ENCODE measurements at places on chromosomes 3 and 15.

DNA sequence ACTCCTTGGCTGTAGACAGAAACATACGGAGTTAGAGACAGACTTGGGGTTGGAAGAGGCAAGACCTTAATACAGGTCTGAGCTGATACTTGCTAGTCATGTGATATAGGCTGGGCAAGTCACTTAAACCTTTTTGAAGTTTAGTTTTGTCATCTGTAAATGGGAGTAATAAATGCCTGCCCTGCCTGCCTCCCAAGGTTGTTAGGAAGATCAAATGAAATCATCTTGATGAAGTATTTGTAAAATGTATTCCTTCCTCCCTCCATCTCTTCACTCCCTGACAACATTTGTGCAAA, 2.9 kb downstream of the PXK start:
- DNase-seq = no peak

GRCh38 chr3:18112674-18113375, 312.3 kb downstream of the SATB1 start:
- no peak for DNase-seq

DNA sequence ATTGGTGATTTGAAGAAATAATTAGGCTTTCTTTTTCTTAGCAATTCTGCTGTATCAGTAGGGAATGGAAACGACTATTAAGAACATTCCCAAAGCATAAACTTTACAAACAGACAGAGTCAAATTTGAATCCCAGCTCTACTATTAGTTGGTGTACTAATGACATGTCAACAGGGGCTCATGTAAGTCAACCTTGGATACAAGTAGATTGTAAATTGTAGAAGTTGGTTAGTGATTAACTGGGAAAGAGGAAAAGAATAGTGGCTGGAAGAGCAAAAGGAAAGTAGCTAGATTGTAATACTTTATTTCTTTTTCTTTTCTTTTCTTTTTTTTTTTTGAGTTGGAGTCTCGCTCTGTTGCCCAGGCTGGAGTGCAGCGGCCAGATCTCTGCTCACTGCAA, 38.6 kb upstream of the DPPA4 start:
- DNase-seq = no peak

DNA sequence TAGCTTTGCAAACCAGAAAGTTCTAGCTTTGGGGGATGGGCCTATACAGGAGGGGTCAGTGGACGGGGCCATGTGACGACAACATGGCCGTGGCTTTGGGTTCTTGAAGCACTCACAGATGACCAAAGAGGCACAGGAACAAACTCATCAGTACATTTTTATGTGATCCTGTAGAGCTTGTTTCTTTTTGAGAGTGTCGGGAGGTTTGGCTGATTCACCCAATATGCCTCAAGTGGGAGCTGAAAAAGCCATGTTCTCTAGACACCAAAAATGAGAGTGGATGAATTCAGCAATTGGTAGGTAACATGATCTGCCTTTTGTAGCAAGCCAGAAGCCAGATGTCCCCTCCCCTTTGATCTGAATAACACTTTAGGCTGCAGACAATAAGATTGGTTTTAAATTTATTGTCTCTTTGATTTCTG, 30.1 kb downstream of the GREM1 start:
- DNase-seq = no peak

- DNase-seq = no peak
Measured at GRCh38 chr3:189001559-189001958, 170.2 kb upstream of the TPRG1 start.

GRCh38 chr3:132542577-132542976, 54.5 kb upstream of the ACKR4 start:
- DNase-seq = no peak

- no peak for DNase-seq
Measured at GRCh38 chr3:140704733-140705132, 26.9 kb downstream of the TRIM42 start.

DNA sequence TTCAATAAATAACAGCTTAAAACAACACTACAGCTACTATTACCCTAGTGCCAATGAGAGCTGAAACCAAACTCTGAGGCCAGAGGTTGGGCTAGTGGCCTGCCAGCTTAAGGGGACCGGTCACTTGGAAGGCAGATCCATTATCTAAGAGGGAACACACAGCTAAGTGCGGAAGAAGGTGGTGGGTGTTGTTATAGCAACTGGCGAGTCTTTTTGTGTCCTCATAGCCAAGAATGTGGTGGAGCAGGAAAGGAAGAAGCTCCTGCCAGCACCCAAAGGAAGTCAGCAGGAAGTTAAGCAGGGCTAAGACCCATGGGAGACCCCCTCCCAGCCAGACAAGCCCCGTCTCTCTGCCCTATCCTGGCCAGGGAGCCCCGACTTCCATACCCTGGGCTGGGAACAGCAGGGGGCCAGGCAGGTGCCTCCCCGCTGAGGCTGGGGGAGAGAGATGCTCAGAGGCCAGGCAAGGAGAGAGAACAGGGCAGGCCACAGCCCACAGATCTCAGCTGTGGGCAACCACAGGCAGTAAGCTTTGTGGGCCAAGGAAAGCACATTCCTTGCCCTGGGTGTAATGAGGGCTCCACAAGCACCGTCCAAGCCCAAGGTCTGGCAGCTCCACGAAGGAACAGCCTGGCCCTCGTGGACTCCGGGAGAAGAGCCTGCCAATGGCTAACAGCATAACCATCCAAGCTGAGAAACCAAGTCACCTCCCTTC, 34.0 kb upstream of the HRH1 start:
- DNase-seq = no peak

GRCh38 chr15:56175788-56176187, 67.9 kb downstream of the RFX7 start:
- no peak for DNase-seq

GRCh38 chr3:8837162-8837561, 67.7 kb upstream of the OXTR start:
- no peak for DNase-seq

GRCh38 chr15:41848631-41849030, 10.0 kb downstream of the PLA2G4B start:
- DNase-seq = peak; percentile 15

DNA sequence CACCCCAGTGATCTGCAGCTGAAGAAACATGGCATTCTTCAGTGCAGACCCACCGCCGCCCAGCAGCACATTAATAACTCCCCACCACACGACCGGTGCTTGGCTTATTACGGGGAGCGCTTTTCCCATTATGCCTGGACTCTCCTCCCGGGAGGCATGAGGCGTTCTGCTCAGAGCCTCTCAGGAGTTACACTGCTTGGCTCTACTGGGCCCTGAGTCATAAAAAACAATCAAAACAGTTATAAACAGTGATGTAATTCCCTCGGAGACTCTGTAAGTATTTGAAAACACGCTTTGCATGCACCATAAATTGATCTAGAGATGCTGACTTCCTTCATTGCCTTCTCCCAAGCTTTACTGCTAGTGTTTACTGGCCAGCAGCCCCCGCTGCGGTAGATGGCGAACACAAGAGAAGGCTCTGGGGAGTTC, 77.1 kb upstream of the SNRPA1 start:
- DNase-seq = no peak

DNA sequence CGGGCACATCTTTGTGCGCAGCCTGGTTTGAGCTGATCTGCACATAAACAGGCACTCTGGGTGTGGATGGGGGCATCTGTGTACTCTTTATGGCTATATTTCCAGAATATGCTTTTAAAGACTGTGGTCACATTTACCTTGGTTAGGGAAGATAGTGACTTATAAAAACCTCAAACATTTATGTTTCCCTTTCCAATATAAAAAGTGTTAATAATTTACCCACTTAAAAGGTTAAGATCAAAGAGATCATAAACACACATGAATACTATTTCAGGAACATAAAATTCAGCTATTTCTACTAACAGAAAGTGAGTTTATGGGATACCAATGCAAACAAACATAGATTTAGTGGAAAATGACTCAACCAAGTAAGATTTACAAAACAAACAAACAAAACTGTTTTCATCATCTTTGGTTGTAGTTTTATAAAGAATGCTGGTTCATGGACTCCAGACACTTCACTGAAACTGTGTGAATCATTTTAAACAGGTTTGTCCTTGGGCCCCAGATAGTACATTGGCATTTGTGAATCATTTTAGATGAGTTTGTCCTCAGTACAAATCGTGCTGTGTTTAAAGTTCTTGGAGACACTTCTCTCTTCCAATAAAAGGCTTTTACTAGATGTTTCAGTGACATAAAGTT, 253.5 kb upstream of the CTDSPL start:
- no peak for DNase-seq

- DNase-seq = no peak
Measured at GRCh38 chr15:71338827-71339542, 223.7 kb downstream of the THSD4 start.

- no peak for DNase-seq
Measured at GRCh38 chr15:99603828-99604227, 38.0 kb downstream of the MEF2A start.

- DNase-seq = peak; percentile 52
Measured at GRCh38 chr3:20104167-20104661, 64.0 kb downstream of the KAT2B start.

- no peak for DNase-seq
Measured at GRCh38 chr15:73870700-73871408, 2.5 kb upstream of the TBC1D21 start.

GRCh38 chr15:64970698-64971097, 19.0 kb downstream of the SPG21 start:
- DNase-seq = no peak

DNA sequence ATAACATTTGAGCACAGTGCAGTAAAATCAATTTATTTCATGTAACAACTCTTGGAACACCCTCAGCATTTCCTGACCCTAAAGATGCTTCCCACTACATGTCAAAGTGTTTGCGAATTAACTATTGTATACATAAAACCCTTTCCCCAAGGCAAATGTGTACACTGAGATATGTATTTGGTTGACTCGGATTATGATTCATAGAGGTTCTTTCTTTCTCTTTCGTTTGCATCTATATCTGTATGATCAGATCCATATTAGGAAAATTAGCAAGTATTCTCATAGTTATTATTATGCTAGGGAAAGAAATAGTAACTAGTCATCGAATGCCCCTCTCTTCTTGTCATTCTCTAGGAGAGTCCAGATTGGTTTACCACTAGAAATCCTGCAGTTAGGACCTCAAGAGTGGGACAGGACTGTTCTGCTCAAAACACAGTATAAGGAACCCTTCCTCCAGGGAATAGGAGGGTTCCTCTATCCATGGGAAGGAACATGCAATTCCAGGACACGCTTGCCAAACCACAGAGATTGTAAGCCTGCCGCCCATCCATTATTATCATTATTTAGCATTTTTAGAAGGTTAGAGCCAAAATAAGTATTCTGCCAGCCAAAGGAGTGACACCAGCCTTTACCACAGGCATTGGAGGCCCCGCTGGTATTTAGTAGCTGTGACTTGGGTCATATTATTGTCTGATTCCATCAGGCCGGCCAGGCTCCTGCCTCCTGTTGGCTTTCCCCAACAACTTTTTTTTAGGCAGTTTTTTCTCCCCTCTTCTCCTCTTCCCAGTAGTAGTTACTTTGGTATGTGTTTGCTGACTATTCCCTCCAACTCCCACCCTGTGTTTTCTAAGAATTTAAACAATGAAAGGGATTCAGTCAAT, 100.7 kb downstream of the GALK2 start:
- no peak for DNase-seq

DNA sequence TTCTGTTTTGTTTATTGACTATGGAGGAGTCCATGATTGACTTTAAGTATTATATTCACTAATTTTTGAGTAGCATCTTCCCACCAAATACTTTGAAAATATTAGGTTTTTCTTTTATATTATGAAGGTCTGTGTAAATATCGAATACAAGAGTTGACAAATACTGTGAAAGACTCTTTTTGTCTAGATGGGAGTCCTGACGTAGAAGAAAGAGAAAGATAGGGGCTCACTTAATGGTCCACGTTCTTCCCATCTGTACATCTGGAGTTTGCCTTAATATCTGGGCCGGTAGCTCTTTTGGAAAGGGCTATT, 7.8 kb upstream of the UTS2B start:
- no peak for DNase-seq

DNA sequence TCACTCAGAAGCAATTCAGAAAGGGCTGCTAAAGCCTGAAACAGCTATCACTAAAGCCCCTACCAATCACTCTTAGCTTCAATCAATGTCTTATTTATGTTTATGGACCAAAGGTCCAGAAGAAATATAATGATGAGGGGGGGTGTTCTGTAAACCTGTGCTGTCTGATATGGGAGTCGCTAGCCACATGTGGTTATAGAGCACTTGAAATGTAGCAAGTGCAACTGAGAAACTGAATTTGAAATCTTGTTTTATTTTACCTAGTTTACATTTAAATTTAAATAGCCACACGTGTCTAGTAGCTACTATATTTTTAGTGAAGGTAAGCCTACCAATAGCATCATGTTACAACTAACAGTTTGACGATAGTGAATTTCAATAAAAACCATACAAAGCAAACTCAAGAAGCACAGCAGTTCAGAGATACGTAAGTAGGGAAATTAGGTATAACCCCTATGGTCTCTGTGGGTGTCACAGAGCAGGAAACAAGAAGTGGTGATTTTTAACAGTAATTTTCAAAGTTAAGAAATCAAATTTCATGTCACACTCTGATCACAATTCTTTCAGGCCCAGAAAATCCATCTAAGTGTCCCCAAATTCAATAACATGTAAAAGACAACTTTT, 3.6 kb downstream of the POU1F1 start:
- no peak for DNase-seq
